Activated CD4-positive, CD25-positive, alpha-beta regulatory T cell treated with anti-CD3 and anti-CD28 coated beads, Interleukin-2, amount 50 U/mL, for 72 hours (primary cell): ENCODE measurements at places on chromosomes 4 and X.

DNA sequence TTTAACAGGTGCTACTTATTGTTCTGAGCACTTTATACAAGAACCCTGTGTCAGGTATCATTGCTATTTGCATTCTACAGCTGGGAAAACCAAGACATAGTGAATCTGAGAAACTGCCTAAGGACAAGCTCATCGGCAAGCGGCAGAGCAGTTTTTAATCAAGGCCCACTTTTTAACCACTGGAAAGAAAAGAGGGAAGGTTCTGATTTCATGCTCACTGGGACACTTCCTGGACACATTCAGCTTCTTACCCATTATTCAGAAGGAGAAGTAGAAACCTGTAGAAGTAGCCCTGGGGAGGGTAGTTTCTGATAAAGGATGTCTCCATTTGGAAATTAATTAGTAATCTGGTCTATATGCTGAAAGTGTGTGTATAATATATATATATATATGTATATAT, 2.5 kb upstream of the LNX1 start:
- no peak for DNase-seq

DNA sequence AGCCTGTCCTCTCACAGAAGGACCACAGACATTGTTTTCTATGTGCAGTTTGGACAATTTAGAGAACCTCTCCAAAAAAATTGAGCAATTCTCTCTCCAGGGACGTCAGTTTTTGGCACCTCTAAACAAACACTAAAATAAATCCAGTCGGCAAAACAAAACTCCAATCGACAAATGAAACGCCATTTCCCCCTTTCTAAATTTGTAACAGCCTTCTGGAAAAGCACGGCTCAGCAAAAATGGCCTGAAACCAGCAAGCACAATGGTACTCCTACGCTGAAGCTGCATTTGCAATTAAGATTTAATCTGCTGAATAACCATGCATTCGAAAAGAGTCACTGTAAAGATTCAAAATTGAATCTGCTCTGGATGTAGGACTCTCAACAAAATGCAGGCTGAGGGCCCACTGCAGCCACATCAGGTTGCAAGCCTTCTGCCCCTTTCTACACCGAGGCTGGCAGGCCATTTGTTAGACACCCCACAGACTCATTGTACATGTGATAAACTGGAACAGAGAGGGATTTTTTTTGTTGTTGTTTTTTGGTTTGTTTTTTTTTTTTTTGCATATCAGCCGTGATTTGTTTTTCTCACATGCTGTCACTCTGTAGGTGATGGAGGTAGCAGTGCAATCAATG, 79.9 kb upstream of the MAP3K15 start:
- no peak for DNase-seq

DNA sequence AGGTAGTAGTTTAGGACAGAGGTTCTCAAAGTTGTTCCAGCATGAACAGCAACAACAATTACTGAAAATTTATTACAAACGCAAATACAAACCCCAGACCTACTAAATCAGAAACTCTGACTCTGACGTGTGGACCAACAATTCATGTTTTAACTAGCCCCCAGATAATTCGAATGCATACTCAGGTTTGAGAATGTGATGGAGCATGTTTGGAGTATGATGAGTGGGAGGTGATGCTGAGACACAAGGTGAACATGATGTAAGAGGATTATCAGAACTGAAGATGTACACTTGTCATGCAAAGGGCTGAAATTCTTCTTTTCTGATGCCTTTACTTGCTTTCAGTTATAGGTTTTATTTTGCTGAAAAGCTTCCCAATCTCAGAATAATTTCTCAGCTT, 323.0 kb downstream of the INPP4B start:
- DNase-seq, result no peak

- no peak for DNase-seq
Measured at GRCh38 chr4:156672492-156673305, 298.9 kb downstream of the PDGFC start.

DNA sequence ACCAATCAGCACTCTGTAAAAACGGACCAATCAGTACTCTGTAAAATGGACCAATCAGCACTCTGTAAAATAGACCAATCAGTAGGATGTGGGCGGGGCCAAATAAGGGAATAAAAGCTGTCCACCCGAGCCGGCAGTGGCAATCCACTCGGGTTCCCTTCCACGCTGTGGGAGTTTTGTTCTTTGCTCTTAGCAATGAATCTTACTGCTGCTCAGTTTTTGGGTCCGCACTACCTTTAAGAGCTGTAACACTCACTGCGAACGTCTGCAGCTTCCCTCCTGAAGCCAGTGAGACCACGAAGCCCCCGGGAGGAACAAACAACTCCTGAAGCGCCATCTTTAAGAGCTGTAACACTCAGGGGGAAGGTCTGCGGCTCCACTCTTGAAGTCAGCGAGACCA, 66.4 kb upstream of the BRS3 start:
- DNase-seq, result no peak

DNA sequence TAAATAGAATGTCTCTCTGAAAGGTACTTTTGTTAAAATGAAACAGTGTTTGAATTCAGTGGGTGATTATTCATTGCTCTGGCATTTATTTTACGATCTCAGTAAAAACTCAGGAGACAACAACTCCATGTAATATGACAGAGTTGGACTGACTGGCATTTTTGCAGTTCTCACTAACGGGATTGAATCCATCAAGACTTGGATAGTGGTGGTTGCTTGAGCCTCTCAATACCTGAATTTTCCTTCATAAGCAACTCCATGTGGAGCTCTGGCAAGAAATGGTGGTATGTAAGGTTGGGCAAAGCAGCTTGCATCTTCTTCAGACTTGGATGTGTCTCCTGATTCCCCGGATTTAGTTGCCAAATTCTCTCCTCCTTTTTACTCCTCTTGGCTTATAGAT, 72.7 kb downstream of the FRMPD4 start:
- no peak for DNase-seq

GRCh38 chr4:26181616-26182015, 139.2 kb upstream of the RBPJ start:
- no peak for DNase-seq

DNA sequence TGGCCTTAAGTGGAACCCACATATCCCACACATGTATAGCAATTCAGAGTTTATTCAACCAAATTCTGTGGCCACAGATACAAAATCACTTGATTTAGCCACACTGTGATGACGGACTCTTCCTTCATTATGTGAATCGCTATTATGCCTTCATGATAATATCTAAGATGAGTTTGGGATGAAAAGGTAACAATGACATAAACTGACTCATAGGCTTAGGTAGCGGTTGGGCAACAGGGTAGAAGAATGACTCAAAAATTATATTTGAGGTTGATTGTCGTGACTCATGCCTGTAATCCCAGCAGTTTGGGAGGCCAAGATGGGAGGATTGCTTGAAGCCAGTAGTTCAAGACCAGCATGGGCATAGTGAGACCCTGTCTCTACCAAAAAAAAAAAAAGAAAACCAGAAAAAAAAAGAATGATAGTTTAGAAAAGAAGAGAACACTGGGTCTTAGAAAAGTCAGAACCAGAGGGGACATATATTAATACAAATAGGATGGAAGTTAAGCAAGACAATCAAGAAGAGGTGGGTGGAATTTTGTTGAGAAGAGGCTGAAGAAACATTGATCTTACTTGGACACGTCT, 70.4 kb upstream of the USP9X start:
- no peak for DNase-seq

GRCh38 chr4:121541696-121542095, 155.1 kb downstream of the ANXA5 start:
- DNase-seq, result no peak

DNA sequence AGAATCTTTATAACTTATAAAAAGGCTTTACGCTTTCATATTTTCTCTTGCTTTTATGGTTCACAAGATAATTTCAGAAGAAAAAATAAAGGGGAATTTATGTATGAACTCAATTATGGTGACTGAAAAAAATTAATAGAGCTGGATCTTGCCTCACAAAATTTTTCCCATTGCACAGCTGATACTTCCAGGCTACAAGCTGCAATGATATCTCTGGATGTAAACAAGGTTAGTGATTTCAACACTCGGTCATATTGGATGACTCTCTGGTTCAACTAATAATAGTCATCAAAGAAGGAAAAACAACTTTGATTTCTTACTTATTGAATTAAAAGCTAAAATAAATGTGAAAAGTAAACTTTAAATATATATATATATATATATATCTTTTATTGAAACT, 868.0 kb downstream of the FAT4 start:
- no peak for DNase-seq

- DNase-seq, result no peak
Measured at GRCh38 chr4:31791666-31792065, 1071.5 kb downstream of the PCDH7 start.

- DNase-seq, result no peak
Measured at GRCh38 chr4:58603951-58604350, 1493.8 kb upstream of the IGFBP7 start.

GRCh38 chr4:126061655-126062054, 746.9 kb downstream of the FAT4 start:
- no peak for DNase-seq
